Endothelial cell of umbilical vein (primary cell): ENCODE measurements at places on chromosomes 2 and 18. TPM values are rescaled to one million over a fixed set of nuclear protein-coding genes. Genes with fewer than 3 reads are reported as not detected.

CFC1 gene
- total RNA-seq = not detected in 2 replicates

DNA sequence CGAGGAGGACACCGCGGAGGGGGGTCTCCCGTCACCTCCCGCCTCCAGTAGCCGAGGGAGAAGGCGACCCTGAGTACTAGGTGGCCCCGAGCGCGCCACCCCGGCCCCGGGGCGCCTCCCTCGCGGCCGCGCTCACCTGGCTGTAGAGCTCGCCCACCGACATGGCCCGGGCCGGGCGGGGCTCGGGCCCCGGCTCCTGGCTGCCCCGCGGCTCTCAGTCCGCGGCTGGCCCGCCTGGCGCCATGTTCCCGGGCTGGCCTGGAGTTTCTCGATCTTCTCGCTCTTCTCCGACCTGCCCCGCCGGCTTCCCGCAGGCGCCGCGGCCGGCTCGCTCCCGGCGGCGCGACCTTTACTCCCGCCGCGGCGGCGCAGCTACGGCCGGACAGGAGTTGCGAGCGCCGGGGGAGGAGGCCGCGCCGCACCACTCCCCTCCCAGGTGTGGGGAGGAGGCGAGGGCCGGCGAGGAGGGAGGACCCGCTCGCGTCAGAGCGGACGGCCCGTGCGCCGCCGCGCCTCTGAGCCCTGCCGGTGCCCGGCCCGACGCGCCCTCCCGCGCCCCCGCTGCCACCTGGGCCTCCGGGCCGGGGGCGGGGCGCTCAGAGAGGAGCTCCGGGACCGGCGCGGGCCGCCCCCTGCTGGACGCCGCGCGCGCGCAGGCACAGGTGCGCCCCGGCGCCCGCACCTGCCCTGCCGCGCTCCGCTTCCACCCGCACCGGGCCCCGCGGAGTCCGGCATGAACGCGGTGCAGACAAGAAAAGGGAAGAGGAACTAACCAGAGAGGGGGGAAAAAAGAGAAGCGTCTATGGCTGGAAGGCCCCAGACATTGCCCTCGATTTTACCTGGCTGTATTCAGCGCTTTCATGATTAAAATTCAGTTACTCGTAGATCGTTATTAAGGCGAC lies at the start of gene MYO5B:
Gene MYO5B, minus strand, starts transcription at position 517 of the 902 bp plus-strand sequence. Its CDS starts 354 bp downstream, at position 163.
- no peak within 1 kb of the TSS for H3K4me3 ChIP-seq
- H3K4me1 ChIP-seq = no peaks in the 10 kb centered on the region
- peaks cover 44% of the 10 kb centered on the region for H3K27me3 ChIP-seq
- no peaks in the 10 kb centered on the region for H3K36me3 ChIP-seq
- no peak for DNase-seq

- no peaks in the 10 kb centered on the region for H3K36me3 ChIP-seq
- peaks cover 5% of the 10 kb centered on the region for H3K27me3 ChIP-seq
- H3K4me3 ChIP-seq = no peak overlapping the region
- H3K4me1 ChIP-seq = peaks cover 6% of the 10 kb centered on the region
Measured at GRCh38 chr2:88632569-88632968, 5.3 kb upstream of the EIF2AK3 start.

- H3K4me3 ChIP-seq = no peak overlapping the region
- DNase-seq = no peak
- no peak overlapping the region for H3K27ac ChIP-seq
- no peaks in the 10 kb centered on the region for H3K36me3 ChIP-seq
- H3K27me3 ChIP-seq = no peaks in the 10 kb centered on the region
Measured at GRCh38 chr2:23826040-23826439, 100.9 kb downstream of the ATAD2B start.
